ENCODE measurements at places on chromosomes 2 and 18. TPM values are rescaled to one million over a fixed set of nuclear protein-coding genes. Genes with fewer than 3 reads are reported as not detected.

DOK1 gene
- 8.4 TPM for total RNA-seq

FBXO36 gene
- 3.1 TPM for total RNA-seq

HAAO gene
- 24.3 TPM for total RNA-seq

SH2D6 gene
- not detected for total RNA-seq

HTRA2 gene
- 30.2 TPM for total RNA-seq

FEV gene
- total RNA-seq, result not detected

HOXD11 gene
- total RNA-seq, result not detected

ARL6IP6 gene
- 44.5 TPM for total RNA-seq

NEU2 gene
- total RNA-seq, result not detected

RND3 gene
- total RNA-seq, result 63.7 TPM

STPG4 gene
- not detected for total RNA-seq

C1D gene
- total RNA-seq, result 54.8 TPM

PROC gene
- not detected for total RNA-seq

FAM228A gene
- 1.3 TPM for total RNA-seq

TLX2 gene
- total RNA-seq, result not detected
